Frontal cortex (tissue), 4 donors: ENCODE measurements at places on chromosomes 4 and X. TPM values are rescaled to one million over a fixed set of nuclear protein-coding genes. Genes with fewer than 3 reads are reported as not detected.

- DNase-seq = no peak
These were observed 38.8 kb upstream of the UGDH start for GRCh38 chr4:39565878-39566600.

GRCh38 chrX:133250184-133251100, 32.3 kb upstream of the TFDP3 start:
- DNase-seq = no peak

GLRB gene
- 44.0 TPM for total RNA-seq

SYTL4 gene
- total RNA-seq = 3.3 TPM

GRCh38 chr4:101136373-101137370, 210.7 kb downstream of the PPP3CA start:
- DNase-seq = no peak

LEF1 gene
- 6.1 TPM for total RNA-seq

GRCh38 chrX:150573702-150574101, 5.3 kb downstream of the MTM1 start:
- DNase-seq = no peak

HHIP gene
- total RNA-seq = 0.82 TPM

- no peak for DNase-seq
These were observed 118.0 kb downstream of the CAMK2D start for GRCh38 chr4:113643505-113643904.

HPSE gene
- total RNA-seq = 0.82 TPM

SRPX gene
- 2.4 TPM for total RNA-seq

PABPC5 gene
- total RNA-seq = 14.3 TPM
